Activated T-helper 1 cell treated with anti-CD3 and anti-CD28 coated beads, Interleukin-2, amount 50 U/mL, for 16 hours (primary cell): ENCODE measurements at places on chromosomes 2 and 18.

GRCh38 chr2:30287190-30287840 is 56.0 kb downstream of the LBH start:
- no peak for DNase-seq

- DNase-seq: no peak
These were observed 12.8 kb downstream of the EPG5 start for GRCh38 chr18:45954070-45954934.

GRCh38 chr2:239960929-239961661 is 64.0 kb downstream of the NDUFA10 start:
- no peak for DNase-seq

DNA sequence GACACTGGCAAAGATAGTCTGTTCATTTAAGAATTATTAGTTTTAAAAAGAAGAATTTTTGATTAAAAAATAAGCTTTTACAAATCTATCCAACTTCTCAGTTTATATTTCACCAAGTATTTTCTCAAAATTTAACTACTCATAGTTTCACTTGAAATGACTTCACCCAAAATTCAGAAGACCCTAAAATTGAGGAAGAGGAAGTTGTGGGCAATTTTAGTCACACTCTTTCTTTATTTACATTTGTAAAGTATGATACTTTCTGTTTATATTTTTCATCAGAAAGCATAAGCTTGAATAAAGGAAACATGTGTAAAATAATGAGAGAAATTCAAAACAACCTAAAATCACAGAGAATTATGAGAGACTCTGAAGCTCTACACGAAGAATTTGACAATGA is 278.8 kb upstream of the MEIS1 start:
- DNase-seq: no peak

DNA sequence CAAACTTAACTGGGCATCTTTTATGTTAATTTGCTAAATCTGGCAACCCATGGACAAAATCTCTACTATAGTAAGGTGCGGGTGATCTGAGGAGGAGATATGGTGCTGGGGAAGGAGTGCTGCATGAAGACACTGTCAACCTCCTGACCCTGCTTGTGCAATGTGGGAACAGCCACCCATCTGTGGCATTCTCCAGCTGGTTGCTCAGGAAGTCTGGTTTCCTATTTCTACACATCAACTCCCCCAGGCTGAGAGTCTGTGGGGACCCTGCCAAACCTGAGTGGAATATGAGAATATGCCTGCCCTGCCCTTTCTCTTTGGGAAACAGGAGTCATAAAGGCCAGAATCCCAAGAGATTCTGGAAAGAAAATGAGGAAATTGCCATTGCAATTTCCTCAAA is 60.1 kb upstream of the PAX3 start:
- no peak for DNase-seq

DNA sequence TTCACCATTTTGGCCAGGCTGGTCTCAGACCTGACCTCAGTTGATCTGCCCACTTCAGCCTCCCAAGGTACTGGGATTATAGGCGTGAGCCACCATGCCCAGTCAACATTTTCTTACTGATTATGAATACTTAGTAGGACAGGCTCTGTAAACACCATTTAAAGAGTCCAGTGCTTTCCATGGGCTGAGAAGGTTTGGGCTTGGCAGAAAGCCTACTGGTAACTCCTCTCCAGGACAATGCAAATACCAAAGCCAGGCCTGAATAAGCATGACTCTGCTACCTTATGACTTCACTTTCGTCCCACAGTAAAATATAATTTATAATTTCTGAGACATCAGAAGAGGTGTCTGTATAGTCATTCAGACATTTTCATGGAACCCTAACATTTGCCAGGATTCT is 60.2 kb upstream of the FAM117B start:
- no peak for DNase-seq
